ENCODE measurements at places on chromosomes 12 and 14. TPM values are rescaled to one million over a fixed set of nuclear protein-coding genes. Genes with fewer than 3 reads are reported as not detected.

The SIVA1 gene
- total RNA-seq = 172 TPM

- no peak overlapping the region for H3K27ac ChIP-seq
- no peak for DNase-seq
- no peak overlapping the region for H3K4me3 ChIP-seq
- H3K4me1 ChIP-seq = no peaks in the 10 kb centered on the region
- H3K27me3 ChIP-seq = no peaks in the 10 kb centered on the region
Measured at GRCh38 chr12:11727133-11727664, 77.7 kb downstream of the ETV6 start.

The MYL2 gene
- 2.7 TPM for total RNA-seq

The RNASE1 gene
- 129 TPM for total RNA-seq

The CIROP gene
- not detected for total RNA-seq

All from uterus (tissue), 4 donors.